ENCODE measurements at places on chromosomes 3 and 15. TPM values are rescaled to one million over a fixed set of nuclear protein-coding genes. Genes with fewer than 3 reads are reported as not detected.

NISCH gene
- total RNA-seq = 113 TPM

LIPC gene
- total RNA-seq = not detected

SCAANT1 gene
- not detected for total RNA-seq

AADAC gene
- 0.09 TPM for total RNA-seq

ZNF80 gene
- total RNA-seq = not detected

FOXB1 gene
- total RNA-seq = not detected

RYR3 gene
- 0.42 TPM for total RNA-seq

NEO1 gene
- total RNA-seq = 88.6 TPM

ERC2 gene
- total RNA-seq = 0.42 TPM

OR5K2 gene
- total RNA-seq = not detected

GOLGA6L2 gene
- not detected for total RNA-seq

CHRNA5 gene
- total RNA-seq = 0.59 TPM

NPAP1 gene
- total RNA-seq = not detected

FAIM gene
- 7.1 TPM for total RNA-seq

PLCB2 gene
- total RNA-seq = not detected

OSTN gene
- 1.8 TPM for total RNA-seq

PTX3 gene
- total RNA-seq = 687 TPM

C3orf49 gene
- not detected for total RNA-seq

GOLGA6L25 gene
- not detected for total RNA-seq

ABHD5 gene
- total RNA-seq = 23.3 TPM

PIGZ gene
- 2.7 TPM for total RNA-seq

LRRC2 gene
- 0.23 TPM for total RNA-seq

PATL2 gene
- 0.30 TPM for total RNA-seq

HYKK gene
- total RNA-seq = 4.2 TPM

SMCO1 gene
- total RNA-seq = not detected

ZDHHC23 gene
- 1.0 TPM for total RNA-seq

CCR9 gene
- not detected for total RNA-seq

PRTG gene
- 1.2 TPM for total RNA-seq

SPESP1 gene
- total RNA-seq = 6.0 TPM

SELENOS gene
- 88.8 TPM for total RNA-seq

GHRL gene
- not detected for total RNA-seq

CYB561D2 gene
- 44.8 TPM for total RNA-seq

ANKRD34C gene
- total RNA-seq = not detected

FAM107A gene
- not detected for total RNA-seq

ARRDC4 gene
- total RNA-seq = 11.0 TPM

ARHGAP11A gene
- total RNA-seq = 3.9 TPM

PRR23B gene
- total RNA-seq = not detected

ARL8B gene
- 76.5 TPM for total RNA-seq

AGBL1 gene
- not detected for total RNA-seq

EPHA6 gene
- not detected for total RNA-seq

DUOXA1 gene
- not detected for total RNA-seq

LTF gene
- not detected for total RNA-seq

SUCLG2 gene
- 61.8 TPM for total RNA-seq

MESP1 gene
- under 0.01 TPM for total RNA-seq

TGM5 gene
- not detected for total RNA-seq

CPNE4 gene
- total RNA-seq = not detected

RHOV gene
- total RNA-seq = under 0.01 TPM

GOLGA8S gene
- not detected for total RNA-seq

CCR1 gene
- total RNA-seq = not detected

KNG1 gene
- not detected for total RNA-seq

LINGO1 gene
- total RNA-seq = not detected

DPPA4 gene
- not detected for total RNA-seq

GOLGA8H gene
- not detected for total RNA-seq

ADAMTS9 gene
- 6.5 TPM for total RNA-seq

RASSF1 gene
- 26.0 TPM for total RNA-seq

RLBP1 gene
- not detected for total RNA-seq

AADACL2 gene
- total RNA-seq = not detected

Measured in smooth muscle cell of the umbilical artery (primary cell).